Jurkat, Clone E6-1 (cell line): ENCODE measurements at places on chromosomes 5 and 9.

- DNase-seq, result no peak
These were observed 860.1 kb upstream of the TYRP1 start for GRCh38 chr9:11833056-11833455.

DNA sequence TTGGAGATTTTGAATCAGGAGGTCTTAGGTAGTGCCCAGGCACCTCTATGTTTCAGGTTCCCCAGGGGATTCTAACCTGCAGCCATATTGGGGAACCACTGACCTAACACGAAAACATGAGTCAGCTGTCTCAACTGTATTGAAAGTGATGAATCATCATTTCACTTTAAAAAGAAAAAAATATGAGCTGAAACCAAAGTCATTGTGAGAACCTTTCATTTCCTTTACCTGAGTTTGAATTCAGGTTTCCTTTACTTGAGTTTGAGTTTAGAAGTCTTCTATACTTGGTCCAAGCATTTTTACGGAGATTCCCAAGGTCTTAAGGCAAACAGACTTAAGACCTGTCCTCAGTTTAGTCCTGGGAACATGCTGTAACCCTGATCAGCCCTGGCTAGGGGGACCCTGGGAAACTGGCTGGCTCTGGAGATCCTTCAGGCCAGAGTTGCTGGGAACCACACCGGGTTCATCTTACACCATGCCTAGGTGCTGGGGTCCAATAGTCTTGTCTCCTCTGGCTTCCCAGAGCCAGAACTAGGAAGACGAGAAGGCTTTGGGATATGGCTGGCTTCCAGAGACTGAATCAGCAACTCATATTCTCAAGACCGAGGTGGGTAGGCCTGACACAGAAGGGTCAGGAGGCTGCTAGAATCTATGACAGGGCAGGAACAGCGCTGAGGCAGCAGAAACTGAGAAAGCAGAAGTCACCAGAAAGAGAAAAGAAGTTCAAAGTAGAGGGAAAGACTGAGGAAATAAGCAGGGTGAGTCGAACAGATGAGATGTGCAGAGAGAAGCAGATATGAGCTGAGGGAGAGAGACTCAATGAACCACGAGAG, 16.4 kb upstream of the PDCD1LG2 start:
- no peak for DNase-seq

- DNase-seq, result no peak
These were observed 21.6 kb downstream of the RIC1 start for GRCh38 chr9:5650356-5651105.

DNA sequence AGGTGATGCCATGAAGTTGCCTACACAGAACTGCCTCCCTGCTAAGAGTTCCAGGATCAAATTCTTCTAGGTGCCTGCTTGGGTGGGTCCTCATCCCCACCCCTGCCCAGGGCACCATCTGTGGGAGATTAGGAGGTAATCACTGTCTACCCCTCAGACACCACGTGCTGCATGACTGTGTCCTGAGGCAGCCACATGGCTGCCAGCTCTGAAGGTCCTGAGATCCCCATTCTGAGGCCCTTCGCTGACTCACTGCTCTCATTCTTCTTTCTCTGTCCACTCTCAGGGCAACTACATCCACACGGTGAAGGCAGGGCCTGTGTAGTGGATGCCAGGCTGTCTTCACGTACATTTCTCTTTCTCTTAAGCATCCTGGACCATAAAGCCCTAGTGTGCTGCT, 222.9 kb upstream of the ANKRD55 start:
- DNase-seq, result no peak

DNA sequence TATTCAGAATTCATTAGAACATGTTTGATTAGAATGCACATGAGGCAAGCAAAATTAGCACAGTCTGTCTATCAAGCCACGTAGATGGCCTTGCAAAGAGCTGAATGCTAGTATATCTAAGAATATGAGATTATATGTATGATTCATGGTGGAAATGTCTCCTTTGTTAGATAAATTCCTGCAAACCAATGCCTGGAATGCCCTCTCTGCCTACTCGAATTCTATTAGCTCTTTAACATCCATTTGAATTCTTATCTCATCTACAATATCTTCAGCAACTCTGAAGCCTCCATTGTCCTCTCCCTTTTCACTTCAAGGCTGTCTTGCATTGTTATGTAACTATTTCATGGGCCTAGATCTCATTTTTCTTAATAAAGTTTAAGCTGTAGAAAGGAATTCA, 205.5 kb downstream of the TMC1 start:
- DNase-seq, result no peak

GRCh38 chr5:137938751-137939143, 49.5 kb downstream of the PKD2L2 start:
- DNase-seq, result no peak

DNA sequence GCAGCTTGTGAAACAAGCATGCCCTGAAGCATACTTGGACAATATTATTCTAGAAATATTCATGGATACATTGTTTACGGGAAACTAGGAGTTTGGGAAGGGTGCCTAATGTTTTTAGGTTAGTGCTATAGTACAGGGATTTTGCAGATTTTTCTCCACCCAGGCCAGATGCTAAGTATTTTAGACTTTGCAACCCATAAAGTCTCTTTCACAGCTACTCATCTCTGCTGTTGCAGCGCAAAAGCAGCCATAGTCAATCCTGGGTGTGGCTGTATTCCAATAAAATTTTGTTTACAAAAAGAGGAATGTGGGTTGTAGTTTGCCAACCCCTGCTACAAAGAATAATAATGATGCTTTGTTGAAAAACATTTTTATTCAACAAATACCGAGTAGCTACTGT, 106.2 kb downstream of the CEMIP2 start:
- DNase-seq, result no peak

- no peak for DNase-seq
These were observed 639 bp upstream of the RASA1 start for GRCh38 chr5:87266914-87267573.

GRCh38 chr9:1979741-1980367, 35.3 kb upstream of the SMARCA2 start:
- DNase-seq, result no peak

- no peak for DNase-seq
These were observed 283.1 kb downstream of the ELAVL2 start for GRCh38 chr9:23542927-23543326.

DNA sequence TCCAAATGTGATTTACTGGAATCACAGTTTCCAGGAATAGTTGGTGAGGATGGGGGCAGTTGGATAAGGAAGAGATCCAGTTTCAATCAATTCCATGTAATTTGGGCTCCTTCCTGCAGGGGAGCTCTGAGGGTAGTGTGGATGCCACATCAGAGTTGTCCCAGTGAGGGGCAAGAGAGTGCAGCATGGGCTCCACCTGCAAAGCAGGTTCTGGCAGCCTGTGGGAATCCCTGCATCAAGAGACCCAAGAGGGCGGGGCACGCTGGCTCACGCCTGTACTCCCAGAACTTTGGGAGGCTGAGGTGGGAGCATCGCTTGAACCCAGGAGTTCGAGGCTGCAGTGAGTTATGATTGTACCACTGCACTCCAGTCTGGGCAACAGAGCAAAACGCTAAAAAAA, 188.5 kb downstream of the CACNA1B start:
- no peak for DNase-seq

DNA sequence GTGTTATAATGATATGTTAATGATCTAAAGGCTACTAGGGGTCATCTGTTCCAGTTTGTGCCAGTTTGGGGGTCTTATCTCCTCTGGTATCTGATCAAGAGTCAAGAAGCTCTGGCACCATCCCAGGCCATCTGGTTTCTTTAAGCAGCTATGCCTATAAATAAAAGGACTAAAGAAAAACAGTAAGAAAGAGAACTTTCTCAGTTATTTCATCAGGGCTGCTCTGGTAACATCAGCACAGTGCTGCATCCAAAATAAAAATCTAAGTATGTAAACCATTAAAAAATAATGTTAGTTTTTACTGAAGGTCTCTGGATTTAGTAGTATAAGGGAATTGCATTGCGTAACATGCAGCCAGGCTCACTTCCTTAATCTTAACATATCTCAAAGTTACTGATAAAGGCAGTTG, 185.0 kb downstream of the NR2F1-AS1 start:
- no peak for DNase-seq

- DNase-seq, result no peak
These were observed 88.7 kb downstream of the CFAP90 start for GRCh38 chr5:7762267-7762666.

GRCh38 chr5:133602835-133603380, 9.4 kb downstream of the FSTL4 start:
- DNase-seq, result no peak

- no peak for DNase-seq
These were observed 104.0 kb upstream of the ACTBL2 start for GRCh38 chr5:57586649-57587048.

- DNase-seq, result no peak
These were observed 67.2 kb downstream of the TSSK1B start for GRCh38 chr5:113367586-113367985.

DNA sequence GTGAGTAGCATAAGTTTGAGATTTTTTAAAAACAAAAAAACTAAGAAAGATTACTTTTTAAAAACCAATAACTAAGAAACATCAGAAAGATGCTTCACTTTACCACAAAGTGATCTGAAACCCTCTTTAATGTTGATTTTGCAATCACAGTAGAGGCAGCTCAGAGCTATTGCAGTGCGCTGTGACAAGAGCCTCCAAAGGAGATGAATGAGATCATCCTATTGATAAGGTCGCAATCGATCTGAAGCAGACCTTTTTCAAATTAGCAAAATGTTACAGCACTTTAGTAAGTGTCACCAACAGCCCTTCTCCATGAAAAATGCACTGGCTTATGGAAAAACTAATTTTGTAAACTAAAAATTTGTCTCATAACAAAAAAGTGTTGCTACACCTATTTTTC, 284.6 kb upstream of the EFNA5 start:
- DNase-seq, result peak; percentile 8

DNA sequence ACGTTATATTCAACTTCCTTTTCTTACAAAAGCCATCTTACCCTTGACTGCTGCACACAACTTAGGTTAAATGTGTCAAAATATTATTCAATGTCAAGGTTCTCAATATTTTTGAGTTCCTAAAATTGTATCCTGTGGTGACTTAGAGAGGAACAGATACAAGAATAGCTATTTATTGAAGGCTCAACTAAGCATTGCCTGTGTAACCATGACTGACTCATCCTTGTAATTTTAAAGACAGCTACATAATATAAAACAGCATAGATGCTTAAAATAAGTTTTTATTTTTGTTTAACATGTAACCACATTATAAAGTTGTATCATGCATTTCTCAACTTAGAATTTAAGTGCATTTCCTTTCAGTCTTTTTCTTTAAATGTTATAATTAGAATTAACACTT, 312.9 kb upstream of the RGMB start:
- no peak for DNase-seq

DNA sequence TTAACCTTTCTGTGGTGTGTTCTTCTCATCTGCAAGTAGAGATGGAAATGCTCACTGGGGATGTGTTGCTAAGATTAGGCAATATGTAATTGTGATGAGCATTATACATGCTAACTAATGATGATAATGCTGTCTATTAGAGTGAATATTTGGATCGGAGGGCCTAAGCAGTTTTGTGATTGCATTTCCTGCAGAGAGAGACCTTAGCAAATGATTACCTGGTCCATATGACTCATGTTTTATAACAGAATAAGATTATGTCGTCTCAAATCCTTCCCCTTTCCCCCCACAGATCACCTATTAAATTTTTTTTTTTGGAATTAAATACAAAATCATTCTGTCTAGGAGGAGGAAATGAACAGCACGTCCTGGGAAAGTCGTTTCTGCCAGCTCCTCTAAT, 82.7 kb downstream of the IZUMO3 start:
- no peak for DNase-seq
